ENCODE measurements at places on chromosomes 16 and 17.
A peak's percentile ranks its signal among the peaks of the same experiment; 100 is the strongest.

- H3K27me3 ChIP-seq: no peaks in the 10 kb centered on the region
- H3K27ac ChIP-seq: no peak overlapping the region
- peaks cover 21% of the 10 kb centered on the region for H3K4me1 ChIP-seq
- no peak for DNase-seq
- H3K36me3 ChIP-seq: no peaks in the 10 kb centered on the region
Observed at GRCh38 chr17:16938496-16939207, 33.3 kb downstream of the TNFRSF13B start.

- DNase-seq: no peak
- H3K4me3 ChIP-seq: no peak overlapping the region
- H3K36me3 ChIP-seq: no peaks in the 10 kb centered on the region
- no peaks in the 10 kb centered on the region for H3K27me3 ChIP-seq
Observed at GRCh38 chr17:41468346-41468745, 1.2 kb upstream of the KRT32 start.

DNA sequence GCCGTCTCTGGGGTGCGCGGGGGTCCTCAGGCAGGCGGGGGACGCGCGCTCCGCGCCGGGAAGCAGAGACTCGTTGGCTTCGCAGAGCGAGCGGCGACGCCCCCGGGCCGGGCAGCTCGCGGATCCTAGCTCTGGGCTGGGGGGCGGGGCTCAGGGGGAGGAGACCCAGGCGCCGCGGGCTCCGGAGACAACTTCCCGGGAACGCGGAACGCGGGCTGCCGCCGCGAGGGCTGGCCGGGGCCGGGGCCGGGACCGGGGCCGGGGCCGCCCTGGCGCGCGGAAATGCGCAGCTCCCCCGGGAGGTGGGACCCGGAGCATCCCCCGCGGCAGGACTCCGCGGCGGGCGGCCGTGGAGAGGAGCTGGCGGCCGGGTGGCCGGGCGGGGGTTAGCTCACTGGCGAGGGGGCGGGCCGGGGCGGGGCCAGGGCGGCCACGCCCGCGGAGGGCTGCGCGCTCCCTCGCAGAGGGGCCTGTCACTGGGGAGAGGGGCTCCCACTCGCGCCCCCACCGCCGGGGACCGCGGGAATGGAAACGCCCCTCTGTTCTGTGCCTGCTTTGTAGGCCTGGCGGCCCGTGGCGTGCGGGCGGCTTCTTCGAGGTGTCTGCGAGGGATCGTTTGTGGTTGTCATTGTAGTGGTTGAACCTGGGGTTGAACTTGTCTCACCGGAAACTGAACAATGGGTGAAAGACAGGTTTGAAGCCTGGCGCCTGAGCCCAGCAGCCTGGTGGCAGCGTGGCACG is at the start of gene GAS7:
Gene GAS7 (minus strand): TSS at position 98 of the 741 bp plus-strand sequence.
- no peaks in the 10 kb centered on the region for H3K27me3 ChIP-seq
- peaks cover 14% of the 10 kb centered on the region for H3K4me1 ChIP-seq
- no peaks in the 10 kb centered on the region for H3K36me3 ChIP-seq
- peak within 1 kb of the TSS; percentile 54 for H3K4me3 ChIP-seq
- no peak within 1 kb of the TSS for H3K27ac ChIP-seq
- DNase-seq: peak; percentile 51

DNA sequence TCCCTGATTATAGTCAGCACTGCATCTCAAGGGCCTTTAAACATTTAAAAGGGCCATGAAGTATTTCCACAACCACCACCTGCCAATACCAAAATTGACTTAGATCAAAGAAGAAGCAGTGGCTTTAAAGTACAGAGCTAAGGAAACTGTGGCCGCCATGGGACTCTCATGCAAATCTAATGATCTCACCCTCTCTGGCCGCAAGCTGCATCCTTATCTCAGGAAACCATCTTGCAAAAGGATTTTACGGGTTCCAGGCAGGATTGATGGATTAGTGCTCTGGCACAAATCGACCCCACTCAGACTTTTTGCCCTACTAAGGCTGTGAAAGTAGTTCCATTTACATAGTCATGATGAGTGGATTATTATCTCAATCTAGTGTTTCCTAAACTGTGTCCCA is 22.6 kb downstream of the CDRT4 start:
- H3K4me3 ChIP-seq: no peak overlapping the region
- H3K27me3 ChIP-seq: no peaks in the 10 kb centered on the region
- no peak overlapping the region for H3K27ac ChIP-seq
- DNase-seq: no peak
- peaks cover 11% of the 10 kb centered on the region for H3K4me1 ChIP-seq
- H3K36me3 ChIP-seq: no peaks in the 10 kb centered on the region

DNA sequence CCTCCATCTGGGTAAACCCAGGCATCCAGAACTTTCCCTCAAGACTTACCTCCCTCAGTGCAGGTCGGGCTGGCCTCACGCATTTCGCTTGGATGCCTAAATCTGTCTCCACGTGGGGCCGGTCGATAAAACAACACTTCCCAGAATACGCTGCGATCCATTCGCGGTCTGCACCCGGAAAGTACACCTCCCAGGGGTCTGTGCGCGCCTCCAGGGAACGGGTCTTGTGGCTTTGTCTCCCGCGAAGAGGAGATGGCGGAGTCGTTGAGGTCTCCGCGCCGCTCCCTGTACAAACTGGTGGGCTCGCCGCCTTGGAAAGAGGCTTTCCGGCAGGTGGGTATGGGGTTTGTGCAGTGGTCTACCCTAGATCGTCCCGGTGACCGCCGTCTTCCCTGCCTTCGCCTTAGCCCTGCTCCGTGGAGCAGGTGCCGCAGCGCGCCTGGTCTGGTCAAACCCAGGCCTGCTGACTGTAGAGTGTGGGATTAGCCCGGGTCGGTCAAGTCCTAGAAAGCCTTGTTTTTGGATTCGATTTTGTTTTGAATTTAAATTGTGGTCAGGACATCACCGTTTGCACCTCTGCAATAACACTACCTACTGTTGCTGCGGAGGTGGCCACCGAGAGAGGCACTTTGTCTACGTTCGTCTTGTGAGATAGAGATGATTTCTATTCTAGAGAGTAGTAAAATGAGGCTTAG is at the start of gene RPAIN:
Gene RPAIN (plus strand): TSS at position 224 of the 695 bp plus-strand sequence. CDS start 29 bp downstream, at position 253.
- no peaks in the 10 kb centered on the region for H3K27me3 ChIP-seq
- peaks cover 14% of the 10 kb centered on the region for H3K4me1 ChIP-seq
- peak within 1 kb of the TSS; percentile 71 for H3K27ac ChIP-seq
- H3K36me3 ChIP-seq: peaks cover 52% of the 10 kb centered on the region
- DNase-seq: no peak
- peak within 1 kb of the TSS; percentile 83 for H3K4me3 ChIP-seq

- DNase-seq: no peak
- H3K27me3 ChIP-seq: no peaks in the 10 kb centered on the region
- H3K4me1 ChIP-seq: no peaks in the 10 kb centered on the region
- H3K36me3 ChIP-seq: peaks cover 28% of the 10 kb centered on the region
- H3K4me3 ChIP-seq: no peak overlapping the region
- no peak overlapping the region for H3K27ac ChIP-seq
Observed at GRCh38 chr16:67443265-67443664, 12.3 kb downstream of the HSD11B2 start.

DNA sequence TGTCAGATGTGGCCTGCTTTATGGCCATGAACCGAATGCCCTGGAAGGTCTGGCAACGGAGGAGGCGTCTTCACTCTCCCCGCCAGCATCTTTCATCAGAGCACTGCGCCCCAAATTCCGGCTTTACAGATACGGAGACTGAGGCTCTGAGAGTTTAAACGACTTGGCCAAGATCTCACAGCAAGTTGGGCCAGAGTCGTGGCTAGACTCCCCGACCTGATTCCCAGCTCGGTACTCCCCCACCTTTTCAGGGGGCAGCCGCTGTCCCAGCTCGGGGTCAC is 1.7 kb downstream of the NGFR start:
- peaks cover 26% of the 10 kb centered on the region for H3K4me1 ChIP-seq
- H3K4me3 ChIP-seq: peak overlapping the region; percentile 9
- peaks cover 88% of the 10 kb centered on the region for H3K27me3 ChIP-seq
- no peak for DNase-seq

DNA sequence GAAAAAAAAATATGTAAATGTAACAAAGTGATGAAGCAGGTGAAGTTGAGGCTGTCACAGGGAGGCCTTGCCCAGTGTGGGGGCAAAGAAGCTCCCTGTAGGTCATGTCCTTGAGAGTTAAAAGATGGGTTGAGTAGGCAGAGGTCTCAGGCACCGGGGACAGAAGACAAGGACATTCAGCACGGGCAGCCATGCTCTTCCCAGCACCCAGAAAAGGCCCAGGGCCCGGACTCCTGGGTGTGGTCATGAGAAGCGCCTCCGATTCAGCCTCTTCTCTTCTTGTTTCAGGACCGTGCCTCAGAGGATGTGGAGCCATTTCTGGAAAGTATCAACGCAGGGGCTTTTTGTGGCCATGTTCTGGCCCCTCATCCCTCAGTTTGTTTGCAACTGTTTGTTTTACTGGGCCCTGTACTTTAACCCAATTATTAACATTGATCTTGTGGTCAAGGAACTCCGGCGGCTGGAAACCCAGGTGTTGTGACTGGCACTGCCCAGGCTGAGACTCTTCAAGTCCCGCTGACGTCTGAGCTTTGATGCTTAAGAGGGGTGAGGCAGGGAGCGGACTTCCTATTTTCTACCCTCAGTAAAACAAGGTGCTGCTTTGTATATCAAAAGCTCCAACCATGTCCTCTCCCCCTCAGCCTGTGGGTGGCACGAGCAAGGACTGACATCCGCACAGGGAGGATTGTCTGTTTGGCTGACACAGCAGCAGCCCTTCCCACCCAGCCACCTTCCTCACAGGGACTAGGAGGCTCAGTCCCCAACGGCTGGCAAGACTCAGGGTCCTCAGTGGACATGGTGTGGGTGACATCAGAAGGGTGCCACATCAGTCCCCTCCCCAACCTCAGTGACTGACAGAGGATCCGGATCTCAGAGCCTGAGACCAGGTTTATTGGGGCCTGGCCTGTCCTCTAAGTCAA is 26.5 kb downstream of the PLA2G10 start:
- H3K4me3 ChIP-seq: no peak overlapping the region
- H3K4me1 ChIP-seq: no peaks in the 10 kb centered on the region
- DNase-seq: no peak
- no peaks in the 10 kb centered on the region for H3K27me3 ChIP-seq
- no peak overlapping the region for H3K27ac ChIP-seq
- H3K36me3 ChIP-seq: peaks cover 56% of the 10 kb centered on the region

- no peaks in the 10 kb centered on the region for H3K4me1 ChIP-seq
- no peaks in the 10 kb centered on the region for H3K36me3 ChIP-seq
- H3K27me3 ChIP-seq: no peaks in the 10 kb centered on the region
- H3K27ac ChIP-seq: no peak overlapping the region
- no peak overlapping the region for H3K4me3 ChIP-seq
- DNase-seq: no peak
Observed at GRCh38 chr17:32298721-32299579, 33.3 kb downstream of the RHBDL3 start.

- no peaks in the 10 kb centered on the region for H3K27me3 ChIP-seq
- H3K4me3 ChIP-seq: peak overlapping the region; percentile 29
- DNase-seq: peak; percentile 97
- no peaks in the 10 kb centered on the region for H3K36me3 ChIP-seq
- peak overlapping the region; percentile 88 for H3K27ac ChIP-seq
Observed at GRCh38 chr17:50027881-50028735, 27.8 kb upstream of the ITGA3 start.

DNA sequence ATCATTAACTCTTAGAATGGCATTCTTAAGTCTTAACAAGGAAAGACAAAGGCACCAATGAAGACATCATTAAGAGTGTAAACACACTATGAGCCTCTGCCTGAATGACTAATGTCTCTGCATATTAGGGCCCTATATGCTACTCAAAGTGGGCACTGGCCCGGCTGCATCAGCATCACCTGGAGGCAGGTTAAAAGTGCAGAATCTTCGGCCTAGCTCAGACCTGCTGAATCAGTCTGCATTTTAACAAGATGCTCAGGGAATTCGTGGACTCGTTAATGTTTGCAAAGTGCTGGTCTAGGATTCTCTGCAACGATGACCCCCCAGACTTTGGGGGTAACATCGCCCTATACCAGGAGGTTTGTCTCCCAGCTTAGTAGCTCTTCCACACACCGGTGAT is 6.7 kb downstream of the MPP3 start:
- no peaks in the 10 kb centered on the region for H3K4me1 ChIP-seq
- H3K36me3 ChIP-seq: peaks cover 46% of the 10 kb centered on the region
- no peak overlapping the region for H3K4me3 ChIP-seq
- no peak for DNase-seq

DNA sequence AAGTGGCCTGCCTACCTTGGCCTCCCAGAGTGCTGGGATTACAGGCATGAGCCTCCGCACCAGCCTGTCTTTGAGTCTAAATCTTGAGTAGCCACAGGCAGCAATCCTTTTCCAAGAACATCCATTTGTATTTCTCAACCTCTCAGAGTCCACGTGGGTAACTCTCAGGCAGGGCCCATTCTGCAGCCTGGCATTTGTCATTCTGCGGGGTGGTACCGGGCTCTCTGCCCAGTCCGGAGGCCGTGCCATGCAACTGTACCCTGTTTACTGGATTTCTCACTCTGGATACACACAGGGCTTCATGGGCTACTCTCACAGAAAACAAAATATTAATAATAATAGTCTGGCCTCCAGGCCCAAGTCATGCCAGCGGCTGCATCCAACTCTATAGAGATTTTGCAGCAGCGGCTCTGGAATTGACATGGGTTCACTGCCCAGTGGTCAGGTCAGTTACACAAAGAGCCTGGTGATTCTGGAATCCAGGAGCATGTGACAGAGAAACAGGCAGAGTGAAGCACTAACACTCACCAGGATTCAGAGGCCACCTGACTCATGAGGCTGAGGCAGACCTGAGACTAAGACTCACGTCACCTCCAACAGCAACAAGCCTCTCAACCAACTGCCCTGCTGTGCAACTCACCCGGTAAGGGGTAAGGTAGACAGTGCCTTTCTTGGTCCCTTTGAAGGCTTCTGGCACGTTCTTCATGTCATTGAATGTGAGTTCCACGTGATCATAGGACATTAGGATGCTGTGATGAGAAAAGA is 4.0 kb downstream of the WBP2 start:
- peak; percentile 41 for DNase-seq
- peaks cover 25% of the 10 kb centered on the region for H3K4me1 ChIP-seq
- peaks cover 58% of the 10 kb centered on the region for H3K36me3 ChIP-seq
- no peak overlapping the region for H3K4me3 ChIP-seq

GRCh38 chr17:79188048-79188447 is 113.4 kb downstream of the ENGASE start:
- H3K27me3 ChIP-seq: peaks cover 96% of the 10 kb centered on the region
- no peak overlapping the region for H3K4me3 ChIP-seq
- no peaks in the 10 kb centered on the region for H3K36me3 ChIP-seq
- H3K4me1 ChIP-seq: 0 out of 2 replicates have a peak, but pooled peaks cover 3% of the 10 kb centered on the region

- DNase-seq: no peak
- H3K4me3 ChIP-seq: no peak overlapping the region
- H3K27me3 ChIP-seq: no peaks in the 10 kb centered on the region
- no peak overlapping the region for H3K27ac ChIP-seq
- no peaks in the 10 kb centered on the region for H3K4me1 ChIP-seq
Observed at GRCh38 chr16:3467182-3467581, 23.7 kb downstream of the NAA60 start.

Data from SJSA1 (cell line).